ENCODE measurements at places on chromosomes 4 and X.

DNA sequence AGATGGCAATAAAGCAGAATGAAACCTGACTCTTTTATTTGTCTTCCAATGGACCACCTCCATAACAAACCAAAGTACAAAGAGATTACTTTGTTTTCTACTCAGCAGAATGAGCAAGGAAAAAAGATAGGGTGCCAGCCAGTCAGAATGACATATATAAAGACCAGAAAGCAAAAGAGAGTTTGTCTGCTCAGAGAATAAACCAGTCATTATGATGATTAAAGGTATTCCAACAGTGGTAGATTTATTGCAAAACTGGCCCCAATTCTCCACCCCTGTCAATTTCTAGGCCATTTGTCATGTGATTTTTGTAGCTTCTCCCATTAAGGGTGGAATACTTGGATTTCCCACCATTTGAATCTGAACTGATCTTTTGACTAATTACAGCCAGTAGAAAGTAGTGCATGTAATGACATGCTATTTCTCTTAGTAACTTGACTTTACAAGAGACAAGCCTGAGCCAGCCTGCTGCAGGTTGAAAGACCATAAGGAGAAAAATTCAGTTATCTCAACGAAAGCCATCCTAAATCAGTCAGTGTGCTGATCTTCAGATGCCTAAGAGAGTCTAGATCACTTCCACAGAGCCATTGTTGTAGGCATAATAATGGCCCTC, 203.1 kb downstream of the EPHA5 start:
- DNase-seq: no peak
- H3K4me3 ChIP-seq: no peak overlapping the region
- no peak overlapping the region for H3K27ac ChIP-seq
- H3K36me3 ChIP-seq: no peaks in the 10 kb centered on the region

DNA sequence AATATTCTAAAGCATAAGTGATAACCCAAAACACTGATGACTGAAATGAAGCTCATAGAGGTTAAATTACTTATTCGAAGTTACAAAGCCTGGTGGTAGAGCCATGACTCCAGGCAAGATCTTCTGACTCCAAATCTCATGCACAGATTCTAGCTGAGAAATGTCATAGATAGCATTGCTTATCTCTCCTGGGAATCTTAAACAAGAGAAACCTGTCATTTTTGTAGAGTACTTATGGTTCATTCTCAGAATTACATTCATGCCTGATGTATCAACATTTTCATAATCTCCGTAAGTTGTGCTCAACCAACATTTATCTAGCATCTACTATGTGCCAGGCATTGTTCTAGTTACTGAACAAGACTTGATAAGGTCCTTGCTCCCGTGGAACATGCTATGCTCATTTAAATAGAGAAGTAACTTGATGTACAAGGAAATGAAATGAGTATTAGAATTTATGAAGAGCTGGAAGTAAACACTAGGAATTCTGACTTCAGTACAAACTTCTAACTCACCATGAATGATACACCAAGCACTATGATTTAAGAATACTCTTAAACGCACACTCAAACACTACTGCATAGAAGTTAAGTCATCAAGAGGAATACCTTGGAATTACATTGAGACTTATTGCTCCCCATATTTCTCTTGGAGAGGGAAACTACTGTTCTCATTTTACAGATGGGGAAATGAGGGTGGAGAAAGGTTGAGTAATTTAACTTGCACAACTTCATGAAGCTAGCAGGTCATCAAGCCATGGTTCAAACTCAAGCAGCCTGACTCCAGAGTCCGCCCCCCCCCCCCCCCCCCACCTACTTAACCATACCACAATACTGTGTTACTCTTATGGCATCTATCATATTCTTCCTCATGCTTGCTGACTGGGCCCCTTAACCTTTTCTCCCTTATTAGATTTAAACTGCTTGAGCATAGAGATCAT, 45.4 kb downstream of the MBNL3 start:
- H3K27ac ChIP-seq: no peak overlapping the region
- DNase-seq: no peak
- no peak overlapping the region for H3K4me3 ChIP-seq
- H3K36me3 ChIP-seq: no peaks in the 10 kb centered on the region

GRCh38 chr4:1039493-1040343, 28.3 kb downstream of the FGFRL1 start:
- no peak overlapping the region for H3K27ac ChIP-seq
- H3K36me3 ChIP-seq: no peaks in the 10 kb centered on the region

GRCh38 chr4:72911316-72911715, 158.2 kb downstream of the COX18 start:
- peaks cover 29% of the 10 kb centered on the region for H3K27me3 ChIP-seq
- H3K4me1 ChIP-seq: no peaks in the 10 kb centered on the region
- H3K27ac ChIP-seq: no peak overlapping the region
- no peak for DNase-seq
- no peaks in the 10 kb centered on the region for H3K36me3 ChIP-seq

DNA sequence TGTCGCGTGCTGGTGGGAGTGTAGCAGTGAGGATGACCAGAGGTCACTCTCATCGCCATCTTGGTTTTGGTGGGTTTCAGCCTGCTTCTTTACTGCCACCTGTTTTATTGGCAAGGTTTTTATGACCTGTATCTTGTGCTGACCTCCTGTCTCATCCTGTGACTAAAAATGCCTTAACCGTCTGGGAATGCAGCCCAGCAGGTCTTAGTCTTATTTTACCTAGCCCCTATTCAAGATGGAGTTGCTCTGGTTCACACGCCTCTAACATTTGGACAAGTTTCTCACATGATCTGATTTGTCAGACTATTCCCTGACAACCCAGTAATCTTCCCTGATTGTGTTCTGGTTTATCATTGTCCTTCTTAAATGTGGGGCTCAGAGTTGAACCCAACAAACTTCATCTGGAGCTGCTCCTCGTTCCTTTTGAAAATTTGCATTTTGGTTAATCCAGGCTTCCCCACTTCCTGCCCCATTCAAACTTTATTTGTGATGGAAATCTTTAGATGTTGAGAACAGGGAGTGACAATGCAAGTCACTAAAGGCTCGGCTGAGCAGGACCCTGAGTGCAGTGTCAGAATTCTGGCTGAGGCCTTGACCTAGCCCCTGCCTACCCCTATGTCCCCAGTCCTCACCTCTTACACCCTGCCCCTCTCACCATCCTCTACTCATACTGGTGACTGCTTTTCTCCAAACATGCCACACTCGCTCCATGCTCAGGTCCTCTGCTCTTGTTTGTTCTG, 226.8 kb downstream of the STIM2 start:
- no peaks in the 10 kb centered on the region for H3K36me3 ChIP-seq
- peaks cover 50% of the 10 kb centered on the region for H3K27me3 ChIP-seq
- H3K4me1 ChIP-seq: peaks cover 2% of the 10 kb centered on the region
- DNase-seq: no peak
